ENCODE measurements at places on chromosomes 3 and 15.

GRCh38 chr3:190336516-190337189 lies 14.4 kb upstream of the CLDN1 start:
- no peak for DNase-seq

DNA sequence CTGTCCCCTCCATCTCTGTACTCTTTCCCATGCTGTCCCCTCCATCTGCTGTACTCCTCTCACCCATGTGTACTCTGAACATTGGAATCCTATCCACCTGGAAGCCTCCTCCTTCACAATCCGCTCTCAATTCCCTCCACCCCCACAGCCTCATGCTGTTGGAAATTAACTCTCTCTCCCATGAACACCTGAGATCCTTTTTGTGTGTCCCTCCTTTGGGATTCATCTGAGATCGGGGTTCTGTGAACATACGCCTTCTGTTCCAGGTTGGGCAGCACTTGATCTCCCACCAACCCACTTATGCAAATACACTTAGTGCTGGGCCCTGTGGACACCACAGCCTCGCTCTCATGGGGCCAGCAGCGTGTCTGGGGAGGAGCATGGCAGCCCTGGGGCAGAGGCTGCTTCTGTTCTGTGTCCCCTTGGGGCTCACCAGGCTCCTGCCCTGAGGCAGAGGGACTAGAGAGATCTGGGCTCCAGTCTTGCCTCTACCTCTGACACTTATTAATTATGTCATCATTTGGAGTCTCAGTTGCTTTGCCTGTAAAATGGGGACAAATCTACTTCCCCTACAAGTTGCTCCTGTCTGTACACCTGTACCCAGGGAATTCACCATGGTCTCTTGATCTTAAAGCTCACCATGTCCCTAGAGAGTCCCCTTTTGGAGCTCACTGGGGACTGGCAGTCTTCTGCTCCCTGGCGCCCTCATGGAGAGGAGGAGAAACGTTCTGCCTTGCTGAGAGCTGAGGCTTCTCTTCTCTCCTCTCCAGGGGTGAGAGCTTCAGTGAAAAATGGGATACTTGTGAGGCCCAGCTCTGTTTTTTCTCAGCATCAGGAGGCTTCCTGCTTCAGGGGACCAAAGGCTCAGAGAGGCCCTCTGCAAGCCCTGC lies 42.7 kb downstream of the ITGA11 start:
- no peak for DNase-seq

DNA sequence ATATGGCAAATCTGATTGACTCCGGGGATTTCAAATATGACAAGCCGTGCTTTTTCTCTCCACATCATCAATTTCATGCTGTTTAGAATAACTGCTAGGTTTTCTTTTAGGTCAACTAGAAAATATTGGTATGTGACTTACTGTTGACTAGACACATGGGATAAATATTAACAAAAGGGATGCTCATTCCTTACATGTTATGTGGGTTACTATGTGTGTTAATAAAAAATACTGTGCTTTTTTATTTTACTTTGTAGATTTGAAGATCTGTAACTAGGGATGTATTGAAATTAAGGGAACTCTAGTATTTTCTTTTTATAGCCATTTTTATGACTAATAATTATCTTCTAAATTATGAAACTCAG lies 264.6 kb upstream of the COL8A1 start:
- no peak for DNase-seq

DNA sequence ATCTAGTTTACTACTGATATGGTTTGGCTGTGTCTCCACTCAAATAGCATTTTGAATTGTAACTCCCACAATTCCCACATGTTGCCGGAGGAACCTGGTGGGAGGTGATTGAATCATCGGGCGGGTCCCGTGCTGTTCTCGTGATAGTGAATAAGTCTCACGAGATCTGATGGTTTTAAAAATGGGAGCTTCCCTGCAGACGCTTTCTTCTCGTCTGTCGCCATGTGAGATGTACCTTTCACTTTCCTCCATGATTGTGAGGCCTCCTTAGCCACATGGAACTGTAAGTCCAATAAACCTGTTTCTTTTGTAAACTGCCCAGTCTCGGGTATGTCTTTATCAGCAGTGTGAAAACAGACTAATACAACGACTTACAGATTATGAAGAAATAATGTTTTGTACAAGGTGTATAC lies 35.6 kb upstream of the PYDC2 start:
- peak; percentile 65 for DNase-seq

DNA sequence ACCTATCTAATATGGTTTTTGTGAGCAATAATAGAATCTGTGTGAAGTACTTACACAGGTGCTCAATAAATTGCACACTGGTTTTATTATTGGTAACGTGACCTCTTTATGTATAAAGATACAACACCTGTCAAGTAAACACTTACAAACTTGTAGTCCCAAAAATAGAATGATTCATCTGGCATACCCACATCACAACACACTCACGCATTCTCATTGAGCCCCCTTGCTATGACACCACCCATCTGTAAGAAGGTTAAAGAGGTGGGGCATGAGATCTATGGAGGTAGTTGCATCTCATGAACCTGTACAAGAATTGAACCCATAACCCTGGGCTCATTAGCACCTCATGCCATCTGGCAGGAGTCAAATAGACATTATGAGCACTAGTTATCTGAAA lies 134.9 kb upstream of the THBS1 start:
- no peak for DNase-seq

- DNase-seq: no peak
Measured at GRCh38 chr15:100672959-100673358, 70.6 kb downstream of the ASB7 start.

DNA sequence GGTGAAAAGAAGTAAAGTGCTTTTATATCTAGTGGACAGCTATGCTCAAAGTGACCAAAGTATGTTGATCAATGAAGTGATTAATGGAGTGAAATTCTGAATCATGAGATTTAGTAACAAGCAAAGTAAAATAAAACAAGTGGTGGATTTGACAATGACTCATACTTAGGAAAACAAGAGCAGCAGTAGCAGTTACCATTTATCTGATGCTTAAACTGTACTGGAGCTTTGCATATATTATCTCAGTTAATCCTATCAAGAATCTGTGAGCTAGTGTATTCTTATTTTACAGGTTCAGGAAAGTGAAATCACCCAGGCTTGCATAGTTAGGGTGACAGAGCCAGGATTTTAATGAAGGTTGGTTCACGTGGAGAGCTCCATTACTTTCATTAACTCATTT lies 50.6 kb upstream of the SPATA16 start:
- no peak for DNase-seq

DNA sequence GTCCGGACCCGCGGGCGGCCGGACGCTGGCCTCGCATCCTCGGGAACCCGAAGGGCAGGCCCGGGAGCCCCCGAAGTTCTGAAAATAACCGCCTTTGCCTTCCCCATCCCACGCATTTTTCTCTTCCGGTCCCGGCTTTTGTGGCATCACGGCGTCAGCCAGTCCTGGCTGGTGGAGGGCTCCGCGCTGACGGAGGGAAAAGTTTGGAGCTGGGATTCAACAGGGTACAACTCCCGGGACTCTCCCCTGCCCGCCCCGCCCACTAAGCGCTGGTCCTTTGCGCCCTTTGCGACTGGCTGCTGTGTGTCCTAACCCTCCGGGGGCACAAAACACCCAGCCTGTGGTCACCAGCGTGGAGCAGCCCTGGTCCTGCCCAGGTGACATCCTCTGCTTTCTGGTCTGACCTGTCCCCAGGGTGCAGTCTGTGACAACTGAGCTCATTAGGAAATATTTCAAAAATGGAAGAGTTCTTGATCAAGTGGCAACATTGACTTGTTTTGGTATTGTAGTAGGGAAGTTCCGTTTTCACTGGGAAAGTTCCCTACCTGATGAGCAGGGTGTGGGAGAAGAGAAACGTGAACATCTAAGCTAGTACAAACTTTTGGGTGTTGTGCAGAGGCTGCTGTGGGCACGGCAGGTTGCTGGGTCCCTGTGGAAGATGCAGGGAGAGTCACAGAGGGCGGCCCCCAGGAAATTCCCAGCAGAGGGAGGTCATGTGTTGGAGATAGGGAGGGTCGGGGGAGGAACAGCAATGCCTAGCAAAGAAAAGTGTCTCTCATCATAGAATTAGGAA lies 775 bp downstream of the ARNT2 start:
- DNase-seq: peak; percentile 83

DNA sequence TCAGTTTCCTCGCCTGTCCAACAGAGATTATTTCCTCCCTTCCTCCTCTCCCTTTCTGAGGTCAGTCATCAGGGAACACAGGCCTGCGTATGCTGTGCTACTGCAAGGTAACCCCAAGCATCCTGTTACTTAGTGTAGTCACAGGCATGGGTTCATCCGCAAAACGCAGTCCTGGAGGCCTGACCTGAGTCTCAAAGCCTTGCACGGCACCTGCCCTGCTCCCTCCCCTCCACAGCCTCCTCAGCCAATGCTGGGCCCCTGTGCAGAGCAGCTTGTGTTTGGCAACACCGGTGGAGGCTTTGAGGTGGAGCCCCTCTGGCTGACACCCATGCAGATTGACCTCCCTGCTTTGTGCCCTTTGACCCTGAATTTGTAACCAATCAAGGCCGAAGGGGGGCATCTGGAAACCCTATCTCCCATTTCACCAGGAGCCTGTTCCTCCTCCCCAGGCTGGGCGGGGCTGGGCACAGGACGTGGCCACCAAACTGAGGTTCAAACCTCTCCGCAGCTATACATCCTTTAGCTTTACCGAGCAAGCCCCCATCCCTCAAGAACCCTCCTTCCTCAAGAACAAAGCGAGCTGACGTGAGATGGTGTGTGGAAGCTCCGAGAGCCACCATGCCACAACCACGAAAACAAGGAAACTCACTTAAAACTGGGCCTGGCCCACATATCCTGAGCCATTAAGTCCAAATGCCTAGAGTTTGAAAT lies 21.5 kb downstream of the TKT start:
- DNase-seq: no peak

DNA sequence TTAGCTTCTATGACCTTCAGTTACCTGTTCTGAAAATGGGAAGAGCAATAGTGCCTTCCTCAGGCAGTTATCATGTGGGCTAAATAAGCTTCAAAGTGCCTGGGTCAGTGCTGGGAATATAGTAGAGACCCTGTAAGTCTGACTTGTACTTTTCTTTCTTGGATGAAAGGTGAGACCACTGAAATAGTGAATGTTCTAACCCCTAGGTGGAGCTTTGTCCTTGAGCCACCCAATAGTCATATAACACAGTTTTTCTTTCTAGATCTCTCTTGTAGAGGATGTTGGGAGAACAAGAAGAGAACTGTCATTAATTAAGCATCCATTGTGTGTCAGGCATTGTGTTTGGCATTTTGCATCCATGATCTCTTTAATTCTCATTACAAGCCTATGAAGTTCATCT lies 13.0 kb upstream of the BFSP2 start:
- DNase-seq: no peak

DNA sequence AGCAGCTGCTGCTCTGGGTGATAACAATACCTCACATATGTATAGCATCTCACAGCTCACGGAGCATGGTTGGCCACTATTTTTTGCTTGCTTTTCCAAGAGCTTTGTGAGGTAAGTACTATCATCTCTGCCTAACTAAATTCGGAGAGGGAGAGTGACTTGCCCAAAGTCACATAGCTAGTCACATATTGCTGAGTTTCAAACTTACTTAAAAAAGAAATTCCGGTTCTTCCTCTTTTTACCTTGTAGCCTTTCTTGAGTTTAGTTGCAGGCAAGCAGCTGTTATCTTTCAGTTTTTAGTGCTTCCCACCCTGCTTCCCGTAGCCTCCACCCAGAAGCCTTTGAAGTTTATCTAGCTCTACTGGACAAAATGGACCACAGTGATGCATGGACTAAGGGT lies 309.2 kb downstream of the PDCD6IP start:
- no peak for DNase-seq

DNA sequence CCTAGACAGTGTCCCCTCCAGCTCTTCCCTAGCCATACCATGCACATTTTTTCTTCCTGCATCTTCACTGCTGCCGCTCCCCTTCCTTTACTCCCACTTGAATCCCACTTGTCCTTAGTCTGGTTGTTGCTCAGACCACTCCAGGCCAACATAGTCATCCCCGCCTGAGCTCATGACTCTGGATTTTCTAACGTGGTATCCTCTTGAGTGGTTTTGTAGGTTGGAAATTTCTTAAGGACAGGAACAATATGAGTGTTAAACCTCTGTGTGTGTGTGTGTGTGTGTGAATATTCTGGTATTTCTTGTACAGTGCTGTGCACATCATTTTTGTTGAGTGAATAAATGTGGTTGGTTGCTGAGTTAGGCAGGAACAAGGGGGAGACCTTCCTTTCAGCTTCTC lies 3.1 kb downstream of the BAHD1 start:
- no peak for DNase-seq

GRCh38 chr3:5213574-5213966 lies 26.1 kb downstream of the EDEM1 start:
- DNase-seq: no peak

- DNase-seq: peak; percentile 12
Measured at GRCh38 chr3:190385731-190386688, 2.0 kb upstream of the CLDN16 start.

DNA sequence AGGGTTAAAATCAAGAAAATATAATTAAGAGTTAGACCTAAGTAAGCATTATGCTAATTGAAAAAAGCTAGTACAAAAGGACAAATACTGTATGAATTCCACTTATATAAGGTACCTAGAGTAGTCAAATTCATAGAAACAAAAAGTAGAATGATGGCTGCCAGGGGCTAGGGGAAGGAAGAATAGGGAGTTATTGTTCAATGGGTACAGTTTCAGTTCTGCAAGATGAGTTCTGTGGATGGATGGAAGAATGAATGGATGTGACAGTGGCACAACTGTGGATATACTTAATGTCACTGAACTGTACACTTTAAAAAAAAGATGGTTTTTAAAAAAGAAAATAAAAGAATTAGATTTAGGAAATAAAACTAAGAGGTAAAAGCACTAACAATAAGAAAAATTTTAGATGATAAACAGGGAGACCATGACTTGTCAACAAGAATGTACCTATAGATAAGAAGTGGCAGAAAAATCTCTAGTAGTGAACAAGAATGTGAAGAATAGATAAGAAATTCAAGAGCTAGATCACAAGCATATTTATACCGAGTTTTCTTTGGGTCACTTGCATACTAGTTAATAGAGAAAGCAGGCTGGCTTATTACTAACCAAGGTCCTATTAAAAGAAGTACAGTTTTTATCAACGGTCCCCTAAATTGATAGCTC lies 5.5 kb downstream of the IFT80 start:
- no peak for DNase-seq

DNA sequence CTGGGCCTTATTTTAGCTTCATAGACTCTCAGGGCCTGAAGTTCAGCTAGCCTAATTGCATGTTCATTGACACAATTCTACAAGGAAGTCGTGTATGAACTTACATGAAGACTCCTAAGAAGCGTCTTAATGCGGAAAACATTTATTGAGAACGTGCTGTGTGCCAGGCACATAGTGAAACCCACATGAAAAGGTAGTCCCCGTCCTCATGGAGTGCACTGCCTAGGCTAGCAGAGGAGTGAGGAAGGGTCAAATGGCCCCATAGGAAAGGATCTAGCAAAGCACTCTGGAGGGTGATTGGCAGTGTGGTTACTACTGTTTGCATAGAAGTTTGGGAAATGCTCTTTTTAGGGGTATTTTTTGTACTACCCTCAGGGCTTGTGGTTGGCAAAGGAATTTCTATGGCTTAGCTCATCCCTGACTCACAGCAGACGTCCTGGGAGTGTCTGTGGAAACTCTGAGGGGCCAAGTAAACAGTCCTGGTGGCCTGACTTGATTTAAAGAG lies 854 bp upstream of the NPTN start:
- DNase-seq: no peak

GRCh38 chr3:61358364-61358763 lies 107.1 kb upstream of the FHIT start:
- DNase-seq: no peak

GRCh38 chr3:66361356-66361755 lies 139.5 kb downstream of the LRIG1 start:
- DNase-seq: no peak

GRCh38 chr3:172134352-172134751 lies 95.0 kb downstream of the FNDC3B start:
- DNase-seq: no peak
